ENCODE measurements at places on chromosomes 12 and 14.

GRCh38 chr12:20411345-20411744 lies 43.0 kb downstream of the PDE3A start:
- no peak for DNase-seq

DNA sequence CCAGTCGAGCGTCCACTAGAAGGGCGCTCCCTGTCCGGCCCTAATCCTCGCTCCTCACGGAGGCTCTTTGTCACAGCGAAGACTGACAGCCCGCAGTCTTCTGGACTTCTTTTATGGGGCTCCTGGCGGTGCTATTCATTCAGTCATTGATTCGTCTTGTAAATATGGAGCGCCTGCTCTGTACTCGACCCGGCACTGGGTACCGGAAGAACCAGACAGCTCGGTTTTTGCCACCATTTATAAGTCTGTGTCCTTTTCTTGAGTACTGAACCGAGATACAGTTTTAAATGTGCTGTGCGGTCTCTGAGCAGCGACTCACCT lies 570 bp downstream of the DMAC2L start:
- DNase-seq = no peak

GRCh38 chr12:15037091-15037687 lies 64.3 kb downstream of the PDE6H start:
- no peak for DNase-seq

- DNase-seq = no peak
These were observed 477.1 kb upstream of the CCDC196 start for GRCh38 chr14:66009089-66009488.

DNA sequence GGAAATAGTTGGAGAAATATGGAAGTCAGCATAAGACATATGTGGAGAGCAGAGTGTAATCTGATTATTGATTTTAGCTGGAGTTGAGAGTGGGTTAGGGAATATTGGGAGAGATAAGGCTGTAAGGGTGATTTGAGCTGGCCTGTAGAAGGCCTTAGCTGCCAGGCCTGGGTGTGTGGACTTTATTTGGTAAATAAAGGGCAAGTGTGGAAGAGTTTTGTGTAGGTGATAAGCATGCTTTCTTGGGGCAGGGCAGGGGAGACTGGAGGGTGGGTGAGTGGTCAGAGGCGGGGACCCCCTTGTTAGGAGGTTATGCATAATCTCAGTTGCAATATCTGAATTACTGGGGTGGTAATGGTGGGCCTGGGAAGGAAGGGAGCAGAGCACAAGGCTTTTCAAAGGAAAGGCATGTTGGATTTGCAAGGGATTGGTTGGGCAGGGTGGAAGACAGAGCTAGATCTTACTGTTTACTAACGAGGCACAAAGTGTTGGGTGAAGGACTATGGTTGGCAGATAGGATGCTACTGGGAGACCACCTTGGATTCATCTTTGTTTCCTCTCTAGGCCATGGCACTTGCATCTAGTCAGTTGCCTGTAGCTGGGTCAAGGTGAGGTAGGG lies 5.5 kb downstream of the KHNYN start:
- no peak for DNase-seq

DNA sequence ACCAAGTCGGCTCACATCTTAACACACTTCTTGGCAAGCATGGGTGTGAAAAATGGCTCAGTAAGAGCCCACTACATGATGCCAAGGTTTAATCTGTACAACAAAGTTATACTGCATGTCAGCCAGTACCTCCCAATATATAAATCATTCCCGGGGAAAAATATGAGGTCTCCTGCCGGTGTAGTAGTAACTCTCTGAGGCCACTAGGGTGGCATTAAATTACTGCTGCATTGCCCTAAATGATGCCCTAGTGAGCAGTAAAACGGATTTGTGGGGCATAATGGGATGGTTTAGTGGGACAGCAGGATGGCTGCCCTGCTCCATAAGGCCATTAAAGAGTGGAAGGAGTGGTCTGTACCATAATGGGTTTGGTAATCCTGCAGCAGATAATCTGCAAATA lies 267.7 kb downstream of the MED13L start:
- peak; percentile 85 for DNase-seq

GRCh38 chr12:114664651-114665320 lies 19.2 kb downstream of the TBX3 start:
- DNase-seq = no peak

DNA sequence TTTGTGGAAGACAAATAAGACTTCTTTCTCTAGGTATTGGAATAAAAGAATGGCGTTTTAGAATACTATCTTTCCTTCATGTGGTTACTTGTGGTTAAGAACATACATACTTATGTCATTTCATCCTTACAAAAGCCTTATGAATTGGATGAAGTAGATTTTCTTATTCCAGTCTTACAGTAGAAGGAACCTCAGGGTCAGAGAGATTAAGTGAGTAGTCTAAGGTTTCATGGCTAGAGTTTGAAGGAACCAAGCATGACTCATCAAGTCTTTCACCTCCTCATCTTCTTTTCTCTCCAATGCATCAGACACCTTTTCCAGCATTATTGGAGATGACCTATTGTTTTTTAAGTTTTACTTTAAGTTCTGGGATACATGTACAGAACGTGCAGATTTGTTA lies 92.9 kb upstream of the NEDD1 start:
- DNase-seq = no peak

DNA sequence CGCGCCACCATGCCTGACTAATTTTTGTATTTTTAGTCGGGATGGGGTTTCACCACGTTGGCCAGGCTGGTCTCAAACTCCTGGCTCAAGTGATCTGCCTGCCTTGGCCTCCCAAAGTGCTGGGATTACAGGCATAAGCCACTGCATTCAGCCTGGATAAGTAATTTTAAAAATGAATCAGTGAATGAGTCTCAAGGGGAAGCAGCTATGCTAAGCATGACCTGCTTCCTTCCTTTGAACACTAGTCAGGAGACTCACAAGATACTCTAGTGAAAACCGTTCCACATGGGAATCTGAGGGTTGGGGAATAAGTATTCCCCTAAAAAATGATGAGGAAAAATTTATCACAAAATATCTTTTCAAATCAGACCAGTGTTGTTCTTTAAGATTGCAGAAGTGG lies 10.7 kb upstream of the FAM234B start:
- no peak for DNase-seq

DNA sequence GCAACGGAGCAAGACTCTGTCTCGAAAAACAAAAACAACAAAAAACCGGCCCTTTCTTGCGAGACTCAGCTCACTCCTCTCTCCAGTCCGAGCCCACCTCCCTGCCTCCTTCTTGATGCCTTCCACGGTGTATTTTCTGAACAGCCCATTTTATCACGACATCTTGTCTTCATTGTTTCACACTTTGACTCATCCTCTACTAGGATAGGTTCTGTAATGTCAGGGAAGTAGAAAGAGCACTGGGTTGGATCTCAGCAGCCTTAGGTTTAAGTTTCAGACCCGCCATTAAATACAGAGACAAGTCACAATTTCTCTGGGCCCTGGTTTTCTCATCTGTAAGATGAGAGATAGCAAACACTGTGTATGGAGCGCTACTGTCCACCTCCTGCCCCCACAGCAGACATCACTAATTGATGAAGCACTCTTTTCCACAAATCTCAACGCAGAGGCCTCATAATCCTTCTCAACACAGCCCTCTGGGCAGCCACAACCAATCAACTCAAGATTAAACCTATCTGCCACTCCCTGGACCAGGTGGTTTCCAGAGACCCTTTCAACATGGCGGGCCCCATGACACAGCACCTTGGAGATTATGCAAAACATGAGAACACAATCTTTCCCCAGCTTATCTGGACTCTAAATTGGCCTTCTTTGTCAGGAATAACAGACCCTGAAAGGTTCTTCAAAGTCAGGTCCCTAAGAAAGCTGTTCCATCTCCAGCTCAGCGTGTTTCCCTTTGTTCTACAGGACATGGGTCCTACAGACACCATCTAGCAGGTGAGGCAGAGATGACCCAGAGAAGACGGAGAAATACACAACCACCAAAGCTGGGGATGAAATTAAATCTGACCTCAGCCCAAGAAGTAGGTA lies 35.6 kb downstream of the CCDC88C start:
- DNase-seq = peak; percentile 75

DNA sequence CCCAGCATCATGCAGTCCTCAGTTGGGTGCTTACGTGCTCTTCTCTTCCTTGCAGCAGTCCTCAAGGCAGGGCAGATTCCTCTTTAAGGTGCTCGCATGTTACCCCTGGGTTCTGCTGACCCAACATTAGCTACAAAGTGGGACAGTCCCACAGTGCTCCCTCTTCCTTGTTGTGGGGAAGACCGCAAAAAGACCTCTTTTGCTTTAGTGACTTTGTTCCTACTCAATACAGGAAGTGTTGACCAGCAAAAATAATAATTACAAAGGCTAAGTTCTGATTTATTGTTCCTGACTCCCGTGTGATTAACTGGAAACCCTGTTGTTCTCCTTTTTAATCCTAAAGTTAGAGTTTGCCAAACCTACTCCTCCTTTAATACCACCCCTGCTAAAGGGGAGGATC lies 13.7 kb downstream of the PIGH start:
- no peak for DNase-seq

DNA sequence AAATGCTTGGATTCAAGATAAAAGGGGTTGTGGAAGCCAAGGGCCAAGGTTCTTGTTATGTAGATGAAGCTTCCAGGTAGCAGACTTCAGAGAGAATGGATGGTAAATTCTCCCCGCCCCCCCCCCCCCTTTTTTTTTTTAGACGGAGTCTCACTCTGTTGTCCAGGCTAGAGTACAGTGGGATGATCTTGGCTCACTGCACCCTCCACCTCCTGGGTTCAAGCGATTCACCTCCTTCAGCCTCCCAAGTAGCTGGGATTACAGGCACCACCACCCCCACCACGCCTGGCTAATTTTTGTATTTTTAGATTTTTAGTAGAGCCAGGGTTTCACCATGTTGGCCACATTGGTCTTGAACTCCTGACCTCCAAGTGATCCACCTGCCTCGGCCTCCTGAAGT lies 4.1 kb downstream of the DGLUCY start:
- DNase-seq = no peak

DNA sequence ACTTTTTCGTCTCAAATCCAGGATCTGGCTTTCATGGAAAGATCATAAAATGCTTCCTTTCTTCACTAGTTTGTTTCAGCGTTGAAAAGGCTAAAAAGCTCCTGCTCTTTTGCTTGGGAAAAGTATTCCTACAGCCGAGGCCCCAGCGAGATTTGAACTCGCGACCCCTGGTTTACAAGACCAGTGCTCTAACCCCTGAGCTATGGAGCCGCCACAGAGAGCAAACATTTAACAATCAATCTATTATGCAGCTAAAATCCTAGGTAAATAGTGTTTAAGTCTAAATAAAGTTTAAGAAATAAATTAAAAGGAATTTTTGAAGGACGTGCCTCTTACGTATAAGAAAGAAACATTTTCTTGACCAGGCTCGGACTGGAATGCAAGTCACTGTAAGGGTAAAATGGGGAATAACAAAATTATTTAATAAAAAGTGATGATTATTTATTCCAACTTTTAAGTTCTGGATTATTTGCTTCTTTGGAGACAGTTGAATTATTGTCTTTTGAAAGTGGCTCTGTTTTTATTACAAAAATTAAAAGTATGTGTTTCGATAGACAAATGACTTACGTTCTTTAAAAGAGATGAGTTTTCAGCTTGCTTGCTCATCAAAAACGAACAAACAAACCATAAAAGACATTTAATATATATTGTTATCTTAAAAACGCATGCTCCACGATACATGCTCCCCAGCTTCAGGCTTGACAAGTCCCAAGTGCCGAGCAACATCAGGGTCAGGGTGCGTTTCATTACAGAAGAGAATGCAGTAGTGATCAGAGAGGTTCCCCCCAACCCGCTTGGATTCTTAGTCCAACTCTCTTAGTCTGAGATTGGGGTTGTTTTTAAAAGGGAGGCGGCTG lies 10.2 kb downstream of the OR6S1 start:
- peak; percentile 74 for DNase-seq

DNA sequence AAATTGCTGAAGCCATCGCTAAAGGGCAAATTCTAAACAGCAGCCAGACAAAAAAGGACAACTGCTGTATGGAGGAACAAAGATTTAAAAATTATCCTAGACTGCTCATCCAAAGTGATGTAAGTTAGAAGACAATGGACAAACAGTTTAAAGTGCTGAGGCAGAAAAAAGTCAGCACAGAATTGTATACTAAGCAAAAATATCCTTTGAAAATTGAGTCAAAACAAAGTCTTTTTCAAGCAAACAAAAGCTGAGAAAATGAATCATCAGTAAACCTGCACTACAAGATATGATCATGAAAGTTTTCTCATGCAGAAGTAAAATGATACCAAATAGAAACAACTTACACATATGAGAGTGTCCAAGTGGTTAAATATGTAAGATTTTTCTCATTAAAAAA lies 43.6 kb downstream of the EML5 start:
- no peak for DNase-seq

DNA sequence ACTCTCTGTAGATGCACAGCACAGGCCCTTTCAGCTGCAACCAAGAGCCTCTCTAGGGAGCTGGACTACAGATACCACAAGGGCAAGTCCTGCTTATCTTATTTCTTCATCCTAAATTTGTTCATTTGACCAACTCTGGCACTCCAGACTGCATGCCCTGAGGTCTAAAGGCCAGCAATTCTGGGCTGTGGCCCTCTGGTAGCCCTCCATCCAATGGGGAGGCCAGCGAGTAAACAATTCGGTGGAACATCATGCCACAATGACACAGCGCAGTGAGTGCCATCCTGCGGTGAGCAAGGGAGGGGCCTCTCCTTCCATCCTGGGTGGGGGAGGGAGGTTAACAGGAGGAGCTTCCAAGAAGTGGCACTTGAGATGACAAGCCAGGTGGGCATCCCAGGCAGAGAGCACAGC lies 652 bp upstream of the SELPLG start:
- DNase-seq = peak; percentile 20

DNA sequence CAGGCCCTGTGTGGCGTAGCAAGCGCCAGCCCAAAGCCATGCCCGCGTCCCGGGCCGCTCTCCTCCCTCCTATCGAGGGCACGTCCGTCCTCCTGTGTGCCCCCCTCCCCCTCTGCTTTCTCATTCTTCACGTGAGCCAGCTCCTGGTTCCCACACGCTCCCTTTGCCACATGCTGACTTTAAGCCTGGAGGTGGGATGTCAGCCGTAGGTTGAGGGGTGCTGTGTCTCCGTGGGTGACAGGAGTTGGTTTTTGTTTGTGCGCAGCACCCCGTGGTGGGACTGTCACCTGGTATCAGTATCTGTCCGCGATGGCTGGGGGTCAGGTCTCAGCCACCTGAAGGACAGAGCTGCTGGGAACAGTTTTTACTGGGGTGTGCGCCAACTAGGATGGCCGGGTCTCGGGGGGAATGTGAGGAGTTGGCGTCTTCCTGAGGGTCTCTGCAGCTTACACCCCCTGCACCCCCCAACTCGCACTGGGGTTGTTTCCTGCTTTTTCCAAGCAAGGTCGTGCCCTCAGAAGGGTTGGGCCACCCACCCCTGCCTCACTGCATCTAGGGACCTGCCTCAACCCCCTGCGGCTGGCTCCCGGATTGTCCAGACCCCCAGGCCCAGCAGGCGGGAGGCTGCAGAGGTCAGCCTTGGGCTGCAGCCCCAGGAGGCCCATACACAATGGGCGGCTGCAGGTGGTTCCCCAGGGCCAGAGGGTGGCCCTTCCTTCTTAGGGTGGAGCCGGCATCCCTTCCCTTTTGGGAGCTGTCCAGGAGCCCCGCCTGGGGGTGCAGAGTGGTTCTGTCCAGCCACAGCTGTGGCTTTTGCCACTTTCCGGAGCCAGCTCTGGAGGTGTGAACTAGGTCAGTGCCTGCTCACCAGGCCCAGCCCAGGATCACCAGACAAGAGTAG lies 7.3 kb downstream of the ULK1 start:
- no peak for DNase-seq

GRCh38 chr14:101559624-101560533 lies 1.4 kb upstream of the DIO3 start:
- peak; percentile 2 for DNase-seq

Measured in NCI-H82 (cell line).